Tongue (tissue), 3 donors: ENCODE measurements at places on chromosomes 1 and 21.
A peak's percentile ranks its signal among the peaks of the same experiment; 100 is the strongest.

GRCh38 chr1:12380326-12381249 lies 150.8 kb downstream of the VPS13D start:
- DNase-seq: peak; percentile 35

DNA sequence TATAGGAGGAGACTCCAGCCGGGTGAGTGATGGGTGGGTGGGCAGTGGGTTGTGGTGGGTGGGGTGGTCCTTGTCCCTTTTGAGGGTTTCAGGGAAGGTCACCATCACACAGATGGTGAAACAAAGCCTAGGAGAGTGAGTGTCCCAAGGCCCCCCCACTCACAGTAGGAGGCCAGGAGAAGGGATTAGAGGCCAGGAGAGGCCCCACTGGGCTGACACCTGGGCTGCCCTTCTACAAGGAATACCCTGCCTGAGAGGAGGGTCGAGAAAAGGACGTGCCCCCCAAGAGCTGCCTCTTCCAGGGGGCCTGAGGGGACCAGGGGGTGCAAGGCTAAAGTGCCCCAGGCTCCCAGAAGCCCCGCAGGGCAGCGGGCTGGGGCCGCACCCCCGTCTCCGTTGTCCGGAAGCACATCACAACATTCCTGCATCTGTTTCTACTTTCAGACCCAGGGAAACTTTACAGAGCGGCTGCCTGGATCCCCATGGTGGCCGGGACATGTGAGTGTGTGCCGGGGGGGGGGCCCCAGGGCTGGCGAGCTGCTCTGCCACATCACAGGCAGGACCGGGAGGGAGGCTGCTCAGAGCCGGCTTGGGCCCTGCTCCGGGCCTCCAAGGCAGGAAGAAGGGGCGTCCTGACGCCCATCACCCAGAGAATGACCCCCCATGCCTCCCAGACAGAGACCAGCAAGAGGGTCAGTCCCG lies 68.2 kb downstream of the ARHGEF16 start:
- DNase-seq: no peak

DNA sequence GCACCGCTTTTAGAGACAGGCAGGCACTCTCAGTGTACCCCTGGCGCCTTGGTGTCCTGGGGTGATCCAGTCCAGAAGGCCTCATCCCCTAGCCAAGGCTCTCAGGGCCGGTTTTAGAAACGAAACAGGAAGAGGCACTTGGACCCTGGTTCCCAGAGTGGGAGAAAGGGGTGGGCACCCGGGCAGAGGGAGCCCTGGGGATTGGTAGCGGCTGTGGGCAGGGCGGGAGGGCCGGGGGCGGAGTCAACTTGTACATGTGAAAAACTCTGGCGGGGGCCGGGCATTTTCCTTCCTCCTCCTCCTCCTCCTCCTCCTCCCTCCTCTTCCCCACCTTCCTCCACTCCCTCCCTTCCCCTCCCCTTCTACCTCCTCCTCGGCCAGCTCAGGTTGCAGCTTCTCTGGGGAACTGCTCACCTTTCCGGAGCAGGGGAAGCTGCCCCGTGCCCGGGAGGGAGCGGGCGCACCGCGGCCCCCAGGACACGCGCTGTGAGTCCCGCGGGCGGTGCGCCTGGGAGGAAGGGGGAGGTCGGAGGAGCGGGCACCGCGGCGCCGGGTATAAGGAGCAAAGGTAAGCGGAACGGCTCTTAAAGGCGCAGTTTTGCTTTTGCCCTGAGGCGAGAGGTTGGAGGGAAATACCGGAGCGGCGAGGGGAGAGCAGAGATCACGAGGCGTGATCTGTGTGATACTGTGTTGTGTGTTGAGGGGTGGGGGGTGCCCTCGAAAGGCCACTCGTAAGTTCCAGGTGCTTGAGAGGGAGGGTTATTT lies at the start of gene CDK18:
Gene CDK18, plus strand, starts transcription at position 359 of the 765 bp plus-strand sequence. CDS start 18,499 bp downstream, outside the sequence.
- peak; percentile 67 for DNase-seq

GRCh38 chr1:1535201-1536018 lies 5.0 kb downstream of the TMEM240 start:
- no peak for DNase-seq

DNA sequence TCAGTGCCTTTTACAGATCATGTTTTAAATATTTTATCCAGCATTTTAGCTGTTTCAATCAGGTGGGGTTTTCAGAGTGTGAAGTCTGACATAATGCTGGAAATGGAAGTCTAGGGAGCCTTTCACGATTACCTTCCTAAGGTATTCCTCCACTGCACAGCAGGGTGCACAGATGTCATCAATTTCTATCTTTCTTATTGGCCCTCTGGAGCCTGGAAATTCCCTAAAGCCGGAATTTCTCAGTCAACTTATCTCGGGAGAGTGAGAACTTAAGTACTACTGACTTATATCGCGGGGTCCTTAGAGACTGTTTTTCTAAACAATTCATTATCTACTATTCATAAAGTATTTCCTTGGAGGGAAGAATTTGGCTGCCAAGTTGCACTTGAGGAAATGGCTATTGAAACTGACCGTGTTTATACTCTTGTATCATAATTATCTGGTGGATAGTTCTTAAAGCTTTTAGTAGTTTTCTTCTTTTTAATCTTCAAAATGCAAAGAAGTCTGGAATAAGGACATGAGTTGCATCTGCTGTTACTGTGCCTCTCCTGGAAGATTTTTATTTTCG lies 311.8 kb upstream of the B3GALT2 start:
- no peak for DNase-seq

- DNase-seq: no peak
These were observed 17.3 kb downstream of the ABCA4 start for GRCh38 chr1:94103608-94104007.
